Natural killer cell (primary cell): ENCODE measurements at places on chromosomes 16 and 17. TPM values are rescaled to one million over a fixed set of nuclear protein-coding genes. Genes with fewer than 3 reads are reported as not detected.

The ATP2A1 gene
- 0.75 TPM for total RNA-seq

The CES1 gene
- total RNA-seq = 1.4 TPM

The ST6GALNAC1 gene
- total RNA-seq = 1.0 TPM

The PLLP gene
- total RNA-seq = not detected

The USP43 gene
- total RNA-seq = 3.0 TPM
